ENCODE measurements at places on chromosomes 2 and 18.
A peak's percentile ranks its signal among the peaks of the same experiment; 100 is the strongest.

- DNase-seq, result peak; percentile 92
Measured at GRCh38 chr2:119491776-119492525, 32.3 kb downstream of the SCTR start.

GRCh38 chr2:9208875-9209274 is 2.3 kb downstream of the ASAP2 start:
- DNase-seq, result no peak

GRCh38 chr18:78228974-78229373 is 750.6 kb upstream of the SALL3 start:
- DNase-seq, result no peak

DNA sequence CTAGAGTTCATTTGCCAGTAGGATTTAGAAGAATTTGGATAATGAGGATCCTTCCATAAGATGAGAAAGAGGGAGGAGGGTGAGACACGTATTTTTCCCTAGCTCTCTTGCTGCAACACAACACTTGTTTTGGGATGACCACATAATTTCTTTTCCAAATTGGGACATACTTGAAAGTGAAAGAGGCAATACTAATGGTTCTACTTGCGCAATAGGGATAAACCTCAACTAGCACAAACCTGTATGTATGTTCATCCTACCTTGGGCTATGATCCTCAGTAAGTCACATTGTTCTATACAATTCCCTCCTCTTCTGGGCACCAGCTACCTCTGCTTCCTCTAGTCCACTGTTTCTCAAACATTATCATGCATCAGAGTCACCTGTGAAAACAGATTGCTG is 1208.8 kb upstream of the LRRTM1 start:
- DNase-seq, result no peak

DNA sequence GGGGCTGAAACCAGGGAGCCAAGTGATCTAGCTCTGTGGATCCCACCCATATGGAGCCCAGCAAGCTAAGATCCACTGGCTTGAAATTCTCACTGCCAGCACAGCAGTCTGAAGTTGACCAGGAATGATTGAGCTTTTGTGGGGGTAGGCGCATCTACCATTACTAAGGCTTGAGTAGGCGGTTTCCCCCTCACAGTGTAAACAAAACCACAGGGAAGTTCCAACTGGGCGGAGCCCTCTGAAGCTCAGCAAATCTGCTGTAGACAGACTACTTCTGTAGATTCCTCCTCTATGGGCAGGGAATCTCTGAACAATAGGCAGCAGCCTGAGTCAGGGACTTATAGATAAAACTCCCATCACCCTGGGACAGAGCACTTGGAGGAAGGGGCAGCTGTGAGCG is 96.7 kb downstream of the CCDC148 start:
- no peak for DNase-seq

GRCh38 chr18:23279931-23280330 is 144.6 kb downstream of the CABLES1 start:
- DNase-seq, result no peak

DNA sequence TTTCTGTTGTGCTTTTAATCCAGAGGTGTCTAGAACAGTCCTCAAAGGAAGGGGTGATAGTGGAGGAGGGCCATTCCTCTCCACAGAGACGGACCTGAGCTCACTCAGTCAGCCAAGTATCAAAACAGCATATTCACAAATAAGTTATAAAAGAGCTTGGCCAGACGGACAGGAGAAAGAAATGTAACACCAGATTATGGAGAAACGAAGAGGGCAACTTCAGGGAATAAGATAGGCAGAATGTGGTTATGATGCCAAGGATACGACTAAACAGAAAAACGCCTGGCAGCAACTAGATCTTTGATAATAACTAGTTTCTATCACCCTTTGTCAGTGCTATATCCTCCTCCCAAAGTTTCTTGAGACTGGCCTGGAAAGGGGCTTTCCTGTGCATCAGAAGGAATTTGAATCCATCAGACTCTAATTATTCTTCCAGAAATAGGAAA is 42.5 kb downstream of the MAP4K3 start:
- no peak for DNase-seq
